ENCODE measurements at places on chromosomes 3 and 15.

- no peak for DNase-seq
These were observed 155.3 kb upstream of the PRICKLE2 start for GRCh38 chr3:64380546-64380945.

- no peak for DNase-seq
These were observed 12.4 kb downstream of the GNAI2 start for GRCh38 chr3:50248387-50248786.

GRCh38 chr3:61574854-61575253 is 13.5 kb downstream of the PTPRG start:
- peak; percentile 88 for DNase-seq

DNA sequence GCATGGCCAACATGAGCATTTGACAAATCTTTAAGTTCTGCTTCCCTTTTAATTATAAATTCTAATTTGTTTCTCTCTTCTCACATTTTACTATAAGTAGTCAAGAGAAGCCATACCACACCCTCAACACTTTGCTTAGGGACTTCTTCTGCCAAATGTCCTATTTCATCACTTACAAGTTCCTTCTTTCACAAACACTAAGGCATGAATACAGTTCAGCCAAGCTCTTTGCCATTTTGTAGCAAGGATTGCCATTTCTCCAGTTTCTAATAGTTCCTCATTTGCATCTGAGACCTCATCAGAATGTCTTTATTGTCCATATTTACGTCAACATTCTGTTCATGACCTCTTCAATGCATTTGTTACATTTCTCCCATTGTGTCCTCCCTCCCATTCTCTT is 29.4 kb downstream of the SLC22A14 start:
- no peak for DNase-seq

DNA sequence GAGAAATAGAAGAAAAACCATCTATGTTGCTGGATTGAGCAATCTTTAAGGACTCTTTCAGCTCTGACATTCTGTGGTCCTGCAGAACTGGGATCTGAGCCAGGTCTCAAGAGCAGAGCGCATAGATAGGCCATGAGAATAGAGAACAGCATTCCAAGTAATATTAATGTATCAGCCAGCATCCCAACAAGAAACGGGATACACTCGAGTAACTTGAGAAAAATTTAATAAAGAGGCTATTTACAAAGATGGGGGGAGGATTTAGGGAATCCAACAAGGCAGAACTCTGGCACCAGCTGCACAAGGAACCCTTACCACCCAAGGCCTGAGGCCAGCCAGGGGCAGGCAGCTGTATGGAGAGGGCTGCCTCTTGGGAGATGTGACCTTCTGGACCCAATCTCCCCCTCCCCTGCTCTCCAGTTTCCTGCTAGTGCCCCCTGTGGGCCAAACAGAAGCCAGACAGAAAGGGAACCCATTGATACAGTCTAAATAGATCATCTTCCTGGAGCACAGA is 8.2 kb downstream of the TMOD2 start:
- peak; percentile 88 for DNase-seq

DNA sequence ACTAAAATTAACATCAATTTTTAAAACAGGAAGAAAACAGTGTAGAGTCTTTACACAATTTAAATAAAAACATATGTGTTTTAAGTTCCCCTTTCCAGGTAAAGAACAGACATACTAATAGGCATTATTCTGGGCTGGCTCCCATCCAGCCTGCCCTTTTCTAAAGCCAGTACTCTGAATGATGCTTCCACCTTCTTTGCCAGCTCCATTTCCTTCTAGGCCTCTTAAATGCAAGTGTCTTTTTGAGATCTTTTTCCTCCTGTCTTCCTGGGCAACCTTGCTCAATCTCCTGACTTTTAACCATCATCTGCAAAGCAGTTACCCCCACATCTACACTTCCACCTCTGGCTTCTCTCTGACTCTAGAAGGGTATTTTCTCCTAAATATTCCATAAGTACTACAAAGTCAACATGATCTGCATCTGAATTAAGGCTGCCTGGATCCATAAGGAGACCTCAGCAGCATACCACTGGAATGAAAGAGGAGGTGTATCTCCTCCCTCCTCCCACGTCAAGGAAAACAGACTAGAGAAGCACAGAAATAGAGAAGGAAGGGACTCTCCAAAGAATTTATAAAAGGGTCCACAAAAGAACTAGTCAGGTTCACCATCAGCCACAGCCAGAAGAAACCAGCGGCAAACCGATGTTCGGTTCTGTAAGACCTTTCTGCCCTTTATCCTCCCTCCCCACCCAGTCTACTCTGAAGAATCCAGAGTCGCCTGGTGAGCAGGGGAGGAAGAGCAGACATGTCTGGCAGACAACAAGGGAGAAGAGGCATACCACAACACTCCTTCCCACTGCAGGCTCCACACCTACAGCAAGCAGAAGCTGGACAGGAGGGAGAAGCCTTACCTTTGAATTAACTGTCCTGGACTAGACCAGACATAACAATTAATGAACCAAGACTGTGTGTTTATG is 47.1 kb downstream of the GOLIM4 start:
- DNase-seq: no peak

- no peak for DNase-seq
These were observed 1086.9 kb downstream of the DIPK2A start for GRCh38 chr3:145058483-145058882.
